ENCODE measurements at places on chromosomes 6 and 20. TPM values are rescaled to one million over a fixed set of nuclear protein-coding genes. Genes with fewer than 3 reads are reported as not detected.

Gene NT5E
- 17.8 TPM for total RNA-seq

Gene HLA-DRB5
- total RNA-seq: 10.2 TPM

Gene PRR18
- 0.22 TPM for total RNA-seq

Gene PXDC1
- total RNA-seq: 81.5 TPM

Gene PI3
- 3.2 TPM for total RNA-seq

Gene BMP5
- 4.2 TPM for total RNA-seq

Gene CRISP2
- not detected for total RNA-seq

Gene TRDN
- total RNA-seq: not detected

Gene SMLR1
- total RNA-seq: not detected

Gene ZNF133
- 14.4 TPM for total RNA-seq

Gene TMEM63B
- 154 TPM for total RNA-seq

Gene PLCG1
- total RNA-seq: 223 TPM

Gene SLC26A8
- total RNA-seq: 0.69 TPM

Gene CAPN11
- total RNA-seq: 0.30 TPM

Gene IPCEF1
- 4.1 TPM for total RNA-seq

Gene ACTL10
- total RNA-seq: 1.7 TPM

Gene SLC13A3
- 11.5 TPM for total RNA-seq

Gene KCNK5
- 10.1 TPM for total RNA-seq

Gene PRPF6
- 67.7 TPM for total RNA-seq

Gene PSORS1C1
- total RNA-seq: 3.5 TPM

Gene ECT2L
- total RNA-seq: 3.1 TPM

Gene ESF1
- 12.5 TPM for total RNA-seq

Gene TXLNB
- 1.9 TPM for total RNA-seq

Gene SPDEF
- total RNA-seq: 0.61 TPM

Gene OXT
- not detected for total RNA-seq

Gene GABRR2
- total RNA-seq: 1.1 TPM

Gene CBLN4
- total RNA-seq: not detected

Gene PLA2G7
- total RNA-seq: 2.6 TPM

Gene MICB
- 10.9 TPM for total RNA-seq

Gene ZNF831
- 1.4 TPM for total RNA-seq

Gene LRRN4
- 78.3 TPM for total RNA-seq

Gene ANGPT4
- total RNA-seq: 3.0 TPM

Gene GRIK2
- total RNA-seq: 1.2 TPM

Gene FLRT3
- 58.8 TPM for total RNA-seq

Gene SLC22A7
- not detected for total RNA-seq

Gene FAM83C
- not detected for total RNA-seq

Gene RRAGD
- total RNA-seq: 62.7 TPM

Gene PPT2
- 64.8 TPM for total RNA-seq

Gene RIMS4
- total RNA-seq: 1.0 TPM

Gene PDE7B
- total RNA-seq: 1.2 TPM

Gene LAMA4
- 57.8 TPM for total RNA-seq

Gene ZKSCAN8
- total RNA-seq: 23.0 TPM

Gene ATP6V1G2
- 1.0 TPM for total RNA-seq

Gene TBX18
- total RNA-seq: not detected

Gene MATN4
- total RNA-seq: not detected
